ENCODE measurements at places on chromosomes 6 and 20.
A peak's percentile ranks its signal among the peaks of the same experiment; 100 is the strongest.

DNA sequence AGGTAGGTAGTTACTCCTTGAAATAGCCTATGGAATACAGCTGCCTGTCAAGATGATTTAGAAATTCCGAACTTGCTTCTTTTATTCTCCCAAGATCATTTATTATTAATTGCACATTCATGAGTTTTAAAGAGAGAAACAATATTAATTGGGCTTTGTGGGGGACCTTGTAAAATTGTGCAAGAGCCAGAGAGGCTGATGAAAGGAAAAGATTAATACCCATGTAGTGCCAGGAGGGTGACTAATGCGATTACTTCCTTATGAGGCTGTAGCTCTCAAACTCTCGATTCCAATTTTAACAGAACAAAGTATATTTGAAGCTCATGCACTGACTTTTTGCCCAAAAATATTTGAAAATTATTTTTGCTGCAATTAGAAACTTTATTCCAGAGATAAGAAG lies 423.8 kb upstream of the ID4 start:
- peak; percentile 71 for DNase-seq

- DNase-seq: peak; percentile 30
These were observed 555.6 kb downstream of the CD83 start for GRCh38 chr6:14673201-14673600.

DNA sequence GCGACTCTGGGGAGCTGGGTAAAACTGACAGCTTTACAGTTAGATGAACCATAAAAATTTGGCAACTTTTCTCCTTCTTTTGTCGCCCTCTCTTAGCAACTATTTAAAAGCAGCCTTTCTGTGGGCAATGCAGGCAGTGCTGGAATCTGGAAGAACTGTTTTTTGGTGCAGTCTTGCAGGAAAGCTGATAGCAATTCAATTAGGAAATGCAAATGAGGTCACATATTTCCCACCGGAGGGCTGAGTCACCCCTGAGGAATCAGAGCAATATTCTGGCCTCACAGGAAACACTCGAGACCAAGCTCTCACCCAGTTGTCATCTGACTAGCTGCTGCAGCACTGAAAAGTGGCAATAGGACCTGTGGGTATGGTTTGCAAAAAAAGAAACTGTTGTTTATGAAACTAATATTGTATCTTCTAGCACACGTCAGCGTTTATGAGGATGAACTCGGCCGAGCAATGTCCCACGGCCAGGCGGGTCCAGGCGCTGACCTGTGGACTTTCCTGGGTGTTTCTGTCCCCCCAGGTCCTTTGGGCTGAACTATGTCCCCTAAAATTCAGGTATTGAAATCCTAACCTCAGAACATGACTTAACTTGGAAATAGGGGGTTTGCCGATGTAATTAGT lies 312.3 kb downstream of the TAF4 start:
- peak; percentile 57 for DNase-seq

DNA sequence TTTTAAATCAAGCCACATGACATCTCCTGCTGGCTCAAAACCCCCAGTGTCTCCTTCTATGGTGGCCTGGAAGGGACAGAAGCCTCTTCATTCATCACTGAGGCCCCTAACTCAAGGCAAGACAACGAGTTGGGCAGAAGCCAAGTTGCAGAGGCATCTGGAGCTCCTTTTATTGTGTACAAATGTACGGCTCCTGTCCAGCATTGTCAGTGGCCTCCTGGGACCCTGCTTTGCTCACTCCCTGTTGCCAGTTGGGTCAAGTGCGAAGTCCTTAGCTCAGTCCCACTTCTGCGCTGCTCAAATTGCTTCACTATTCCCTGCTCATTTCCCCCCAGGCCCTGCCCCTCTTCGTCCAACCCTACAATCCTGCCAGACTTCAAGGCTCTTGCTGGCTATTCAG lies 181.2 kb upstream of the PMEPA1 start:
- DNase-seq: no peak

- no peak for DNase-seq
These were observed 82.0 kb downstream of the EZR start for GRCh38 chr6:158737082-158737709.

GRCh38 chr6:147675281-147675680 lies 166.8 kb downstream of the SAMD5 start:
- DNase-seq: peak; percentile 51

GRCh38 chr6:135141728-135142127 lies 39.4 kb upstream of the MYB start:
- no peak for DNase-seq

GRCh38 chr20:63017826-63018411 lies 11.2 kb upstream of the BHLHE23 start:
- no peak for DNase-seq

DNA sequence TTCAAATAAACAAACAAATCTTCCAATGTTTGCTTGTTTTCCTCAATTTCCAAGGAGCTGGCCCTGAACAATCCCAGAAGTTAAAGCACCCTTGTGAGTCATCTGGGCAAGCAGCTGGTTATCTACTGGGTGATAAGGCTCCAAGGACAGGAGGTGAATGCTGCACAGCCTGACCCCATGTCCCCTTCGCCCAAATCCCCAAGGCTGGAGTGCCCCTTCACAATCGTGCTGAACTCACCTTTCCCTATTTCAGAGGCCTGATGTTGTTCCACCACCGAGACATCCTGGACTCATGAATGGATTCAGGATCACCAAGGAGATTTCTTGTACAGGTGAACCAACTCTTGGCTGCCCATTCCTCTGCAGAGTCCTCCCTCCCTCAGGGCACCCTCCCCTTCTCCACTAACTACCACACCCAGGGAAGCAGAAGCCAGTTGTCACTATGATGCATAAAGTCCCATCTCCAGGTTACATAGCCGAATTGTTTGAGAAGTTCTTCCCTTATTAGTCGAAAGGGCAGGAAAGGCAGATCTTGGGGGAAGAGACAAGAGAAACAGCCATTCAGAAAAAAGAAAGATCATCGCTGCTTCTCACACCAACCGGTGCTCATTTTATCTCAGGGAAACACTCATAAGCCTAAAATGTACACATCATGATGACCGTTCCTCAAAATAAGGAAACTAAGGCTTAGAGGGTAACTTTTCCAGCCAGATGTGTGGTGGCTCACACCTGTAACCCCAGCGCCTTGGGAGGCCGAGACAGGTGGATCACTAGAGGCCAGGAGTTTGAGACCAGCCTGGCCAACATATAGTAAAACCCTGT lies 138.8 kb upstream of the RREB1 start:
- DNase-seq: no peak

- no peak for DNase-seq
These were observed 51.0 kb downstream of the TFAP2A start for GRCh38 chr6:10363911-10364310.

Measured in iris pigment epithelial cell (primary cell).